ENCODE measurements at places on chromosomes 7 and 10. TPM values are rescaled to one million over a fixed set of nuclear protein-coding genes. Genes with fewer than 3 reads are reported as not detected.

Gene CALML5
- total RNA-seq: not detected

Gene SPDYE3
- total RNA-seq: not detected

Gene FAM20C
- 0.18 TPM for total RNA-seq

Gene BMPER
- total RNA-seq: 1.3 TPM

Gene MLXIPL
- not detected for total RNA-seq

Gene NPFFR1
- not detected for total RNA-seq

Gene MYH16
- total RNA-seq: not detected

Gene NRAP
- total RNA-seq: not detected

Gene CTAGE4
- total RNA-seq: not detected

Gene CUZD1
- 2.0 TPM for total RNA-seq

Gene VPS41
- 36.0 TPM for total RNA-seq

Gene C10orf95
- not detected for total RNA-seq

Gene IGF2BP3
- total RNA-seq: 220 TPM

Gene PITRM1
- total RNA-seq: 72.8 TPM

Gene NCF1
- not detected for total RNA-seq

Gene C7orf57
- 0.34 TPM for total RNA-seq

Gene AKR1C2
- 0.18 TPM for total RNA-seq

Gene UBE2H
- 53.1 TPM for total RNA-seq

Gene ITPRID1
- not detected for total RNA-seq

Gene FFAR4
- not detected for total RNA-seq

Gene LIPJ
- total RNA-seq: not detected

Gene PRKG1
- total RNA-seq: not detected

Gene ARF5
- 169 TPM for total RNA-seq

Gene SHH
- total RNA-seq: not detected

Gene LRRC18
- not detected for total RNA-seq

Gene LRMDA
- not detected for total RNA-seq

Gene FANK1
- total RNA-seq: 0.18 TPM

Gene UBTD1
- 15.8 TPM for total RNA-seq

Gene PRKCQ
- not detected for total RNA-seq

Gene FOXI2
- total RNA-seq: not detected

Gene NXPH1
- not detected for total RNA-seq

Gene COL13A1
- total RNA-seq: 74.8 TPM

Gene SPDYE2
- total RNA-seq: not detected

Gene PODXL
- 5.5 TPM for total RNA-seq

Gene AGMO
- total RNA-seq: not detected

Gene PNLIPRP2
- not detected for total RNA-seq

Gene CD36
- total RNA-seq: not detected

Gene FAM200A
- total RNA-seq: 6.8 TPM

Gene INPP5A
- total RNA-seq: 62.3 TPM

Gene NPSR1
- total RNA-seq: not detected

Gene ZNF853
- not detected for total RNA-seq

Gene KMT2C
- total RNA-seq: 34.2 TPM

Gene ZNF425
- 2.5 TPM for total RNA-seq

Gene LLCFC1
- not detected for total RNA-seq

Gene SPDYE2B
- not detected for total RNA-seq

Gene UNCX
- not detected for total RNA-seq

Gene CRHR2
- total RNA-seq: not detected

Gene ANKRD2
- total RNA-seq: not detected

Gene FKBP9
- total RNA-seq: 234 TPM

Gene GPR15LG
- not detected for total RNA-seq

Gene SMARCD3
- 20.9 TPM for total RNA-seq

Gene SEMA3C
- total RNA-seq: 28.6 TPM

Gene VENTX
- total RNA-seq: not detected

Gene RPEL1
- total RNA-seq: not detected

Gene MSMB
- total RNA-seq: not detected

Gene PDE6C
- total RNA-seq: not detected

Gene TUBGCP2
- total RNA-seq: 49.7 TPM

Gene OIT3
- not detected for total RNA-seq

Gene GJD4
- not detected for total RNA-seq
